Fibroblast of pulmonary artery (primary cell): ENCODE measurements at places on chromosomes 1 and 21.

- DNase-seq: no peak
Observed at GRCh38 chr1:14118691-14119485, 418.9 kb downstream of the PRDM2 start.

DNA sequence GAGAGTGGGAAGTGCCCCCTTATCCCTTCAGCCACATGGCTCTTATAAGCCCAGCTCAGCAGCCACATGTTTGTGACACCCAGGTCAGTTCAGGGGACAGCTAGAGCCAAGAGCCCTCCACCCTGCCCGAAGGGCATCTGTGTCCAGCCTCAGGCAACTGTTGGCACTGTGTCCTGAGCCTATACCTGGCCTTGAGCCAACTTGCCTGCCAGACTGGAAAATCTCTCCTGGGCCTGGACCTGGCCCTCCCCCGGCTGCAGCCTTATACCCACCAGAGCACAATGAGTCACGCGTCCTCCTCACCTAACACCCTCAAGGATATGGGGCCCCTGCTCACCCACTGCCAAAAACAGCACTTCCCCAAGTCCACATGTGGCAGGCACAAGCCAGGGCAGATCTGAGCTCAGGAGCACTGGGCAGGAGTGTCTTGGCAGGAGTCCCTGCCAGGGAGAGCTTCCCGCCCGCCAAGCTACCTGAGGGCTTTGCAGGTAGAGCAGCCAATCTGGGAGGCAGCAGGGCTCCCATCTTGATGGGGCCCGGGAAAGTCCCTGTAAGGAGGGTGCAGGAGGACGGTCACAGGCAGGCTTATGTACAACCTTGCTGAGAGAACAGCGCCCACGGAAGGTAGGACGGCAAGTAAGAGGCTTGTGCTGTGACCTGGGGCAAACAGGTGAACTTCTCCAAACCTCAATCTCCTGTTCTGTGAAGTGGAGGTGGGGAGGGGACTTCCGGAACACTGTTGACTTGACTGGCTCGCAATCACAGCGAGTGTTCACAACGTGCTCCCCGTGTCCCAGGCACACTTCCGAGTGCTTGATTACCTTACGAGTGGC is 19.8 kb upstream of the HSPG2 start:
- peak; percentile 67 for DNase-seq

GRCh38 chr1:121443001-121443540 is 258.3 kb downstream of the SRGAP2C start:
- DNase-seq: peak; percentile 3

GRCh38 chr1:7218210-7218832 is 433.1 kb downstream of the CAMTA1 start:
- DNase-seq: peak; percentile 42

GRCh38 chr1:221099747-221100595 is 220.7 kb downstream of the HLX start:
- DNase-seq: no peak

DNA sequence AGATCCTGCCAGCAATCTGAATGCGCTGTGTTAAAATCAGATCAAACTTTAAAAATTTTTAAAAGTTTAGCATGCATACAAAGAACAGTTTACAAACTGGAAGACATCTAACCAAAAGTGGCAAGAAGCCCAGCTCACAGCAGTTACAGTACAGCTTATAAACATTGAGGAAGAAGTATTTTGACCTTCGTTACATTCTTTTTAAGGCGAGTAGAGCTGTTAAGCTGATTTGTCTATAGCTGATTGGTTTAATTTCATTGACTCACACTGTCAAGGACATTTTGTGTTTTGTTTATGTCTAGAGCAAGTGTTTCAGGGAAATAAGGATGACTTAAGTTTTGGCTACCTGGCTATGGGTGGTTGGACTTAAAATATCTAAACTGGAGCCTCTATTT is 3.0 kb upstream of the PGM1 start:
- DNase-seq: peak; percentile 16

DNA sequence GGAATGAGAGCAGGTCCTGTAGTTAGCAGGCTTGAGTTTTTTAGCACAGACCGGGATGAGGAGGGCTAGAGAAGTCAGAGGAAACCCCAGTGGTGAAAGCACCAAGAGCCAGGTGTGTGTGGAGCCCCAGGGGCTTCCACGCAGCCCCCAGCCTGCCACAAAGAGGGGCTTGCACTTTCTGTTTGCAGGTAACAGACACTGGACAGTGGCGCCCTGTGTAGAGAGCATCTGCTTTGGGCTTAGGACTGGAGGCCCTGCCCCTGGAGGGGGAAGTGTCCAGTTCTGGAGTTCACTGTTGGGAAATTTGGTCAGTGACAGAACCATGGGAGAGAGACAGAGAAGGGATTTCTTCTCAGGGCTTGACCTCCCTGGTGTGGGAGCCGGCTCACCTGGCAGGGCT is 19.5 kb downstream of the AGT start:
- DNase-seq: no peak

- peak; percentile 40 for DNase-seq
Observed at GRCh38 chr1:99266726-99267125, 2.4 kb downstream of the PLPPR4 start.

- no peak for DNase-seq
Observed at GRCh38 chr1:180951186-180951745, 38.6 kb downstream of the KIAA1614 start.

- no peak for DNase-seq
Observed at GRCh38 chr1:234175363-234175762, 197.9 kb upstream of the COA6 start.

DNA sequence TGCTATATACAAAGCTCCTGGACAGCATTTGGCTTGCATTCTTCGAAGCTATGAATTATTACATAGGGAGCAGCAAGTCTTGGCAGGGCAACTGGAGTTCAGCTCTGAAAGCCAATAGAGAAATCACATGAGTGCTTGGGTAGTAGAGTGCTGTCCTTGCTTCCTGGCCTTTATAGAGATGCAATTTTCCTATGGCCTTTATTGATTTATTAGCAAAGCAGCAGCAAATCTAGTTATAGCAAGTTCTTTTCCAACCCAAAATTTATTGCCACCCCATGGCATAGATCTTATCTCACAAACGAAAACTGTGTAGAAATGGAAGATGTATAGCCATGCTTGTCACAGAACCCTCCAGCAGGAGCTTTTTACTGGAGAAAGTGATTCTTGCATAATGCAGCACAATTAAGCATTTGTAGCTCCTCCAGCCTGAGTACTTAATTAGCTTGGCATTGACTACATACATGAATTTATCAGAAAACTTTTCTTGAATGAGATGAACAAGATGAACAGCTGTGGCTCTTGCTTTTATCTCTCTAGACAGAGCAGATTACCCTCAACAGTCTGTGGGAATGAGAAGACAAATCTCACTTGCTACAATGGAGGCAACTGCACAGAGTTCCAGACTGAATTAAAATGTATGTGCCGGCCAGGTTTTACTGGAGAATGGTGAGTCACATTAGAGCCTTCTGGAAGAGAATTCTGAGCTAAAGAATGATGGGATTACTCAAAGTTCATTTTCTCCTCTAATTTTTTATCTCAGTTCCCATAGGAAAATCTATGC is 170.1 kb downstream of the CRB1 start:
- DNase-seq: peak; percentile 56

- peak; percentile 65 for DNase-seq
Observed at GRCh38 chr1:55626326-55626725, 411.2 kb upstream of the USP24 start.

- no peak for DNase-seq
Observed at GRCh38 chr1:3899754-3900149, 320 bp downstream of the C1orf174 start.
